WTC11 (cell line): ENCODE measurements at places on chromosomes 1 and 21. TPM values are rescaled to one million over a fixed set of nuclear protein-coding genes. Genes with fewer than 3 reads are reported as not detected.

Gene C1orf210
- total RNA-seq: 11.7 to 14.0 TPM (median 12.8 TPM) in 3 replicates

Gene PLA2G2A
- 1.2 to 2.6 TPM (median 1.9 TPM) in 3 replicates for total RNA-seq

GRCh38 chr1:40622936-40623629, 42.4 kb downstream of the RIMS3 start:
- H3K27ac ChIP-seq: no peak overlapping the region
- H3K4me1 ChIP-seq: no peaks in the 10 kb centered on the region
- no peaks in the 10 kb centered on the region for H3K27me3 ChIP-seq
- no peaks in the 10 kb centered on the region for H3K36me3 ChIP-seq
- no peak overlapping the region for H3K4me3 ChIP-seq
- no peak for DNase-seq

DNA sequence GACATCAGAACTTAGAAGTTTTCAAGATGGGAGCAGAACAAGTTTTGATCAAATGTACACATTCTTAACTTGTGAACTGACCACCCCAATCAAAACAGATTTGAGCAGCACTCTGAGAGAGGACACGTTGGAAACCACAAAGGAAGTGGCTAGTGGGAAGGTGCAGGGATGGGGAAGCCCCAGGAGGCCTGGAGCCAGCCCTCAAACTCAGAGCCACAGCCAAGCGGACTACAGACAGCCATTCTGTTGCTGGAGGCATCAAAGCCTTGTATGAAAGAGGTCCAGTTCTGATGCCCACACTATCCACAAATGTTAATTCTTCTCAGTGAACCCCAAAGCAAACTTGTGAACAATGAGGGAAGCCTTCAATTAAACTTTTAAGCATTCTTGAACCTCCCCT, 143.6 kb upstream of the RAB4A start:
- no peak overlapping the region for H3K4me3 ChIP-seq
- no peaks in the 10 kb centered on the region for H3K36me3 ChIP-seq
- peaks cover 6% of the 10 kb centered on the region for H3K27me3 ChIP-seq
- no peak overlapping the region for H3K27ac ChIP-seq
- DNase-seq: no peak
- H3K4me1 ChIP-seq: peaks cover 26% of the 10 kb centered on the region

GRCh38 chr1:203584035-203584434, 42.6 kb upstream of the ATP2B4 start:
- H3K27me3 ChIP-seq: no peaks in the 10 kb centered on the region; the same call in none of the 2 replicates
- H3K4me1 ChIP-seq: peaks cover 4% of the 10 kb centered on the region
- no peak overlapping the region for H3K27ac ChIP-seq

GRCh38 chr1:61895175-61895574, 152.9 kb downstream of the PATJ start:
- H3K4me1 ChIP-seq: peaks cover 10% of the 10 kb centered on the region
- H3K27me3 ChIP-seq: no peaks in the 10 kb centered on the region
- no peak overlapping the region for H3K4me3 ChIP-seq
- H3K27ac ChIP-seq: no peak overlapping the region

GRCh38 chr1:221863635-221864034, 121.7 kb upstream of the DUSP10 start:
- DNase-seq: no peak
- no peaks in the 10 kb centered on the region for H3K4me1 ChIP-seq
- no peaks in the 10 kb centered on the region for H3K27me3 ChIP-seq
- H3K36me3 ChIP-seq: no peaks in the 10 kb centered on the region
- no peak overlapping the region for H3K27ac ChIP-seq

- no peak overlapping the region for H3K4me3 ChIP-seq
- H3K27me3 ChIP-seq: no peaks in the 10 kb centered on the region
- H3K27ac ChIP-seq: no peak overlapping the region
- 0 out of 2 replicates have a peak, but pooled peaks cover 2% of the 10 kb centered on the region for H3K36me3 ChIP-seq
- no peak for DNase-seq
Measured at GRCh38 chr1:10031461-10031860, 1.3 kb upstream of the UBE4B start.

DNA sequence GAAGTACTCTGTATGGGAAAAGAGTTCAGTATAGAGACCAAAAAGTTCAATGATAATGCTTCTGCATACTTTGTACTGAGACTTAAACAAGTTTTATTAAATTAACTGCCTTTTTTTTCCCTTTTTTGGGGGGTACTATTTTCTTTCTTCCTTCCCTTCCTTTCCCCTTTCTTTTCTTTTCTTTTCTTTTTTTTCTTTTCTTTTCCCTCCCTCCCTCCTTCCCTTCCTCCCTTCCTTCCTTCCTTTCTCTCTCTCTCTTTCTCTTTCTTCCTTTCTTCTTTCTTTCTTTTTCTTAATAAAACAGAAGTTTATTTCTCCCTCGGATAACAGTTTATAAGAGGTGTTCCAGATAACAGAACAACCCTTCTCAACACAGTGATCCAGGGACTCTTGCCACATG, 77.5 kb downstream of the LHX8 start:
- no peaks in the 10 kb centered on the region for H3K36me3 ChIP-seq
- DNase-seq: no peak
- no peak overlapping the region for H3K27ac ChIP-seq
- no peaks in the 10 kb centered on the region for H3K27me3 ChIP-seq
- H3K4me1 ChIP-seq: peaks cover 8% of the 10 kb centered on the region
- H3K4me3 ChIP-seq: no peak overlapping the region

Gene KRTAP11-1
- total RNA-seq: not detected in 3 replicates

- no peak for DNase-seq
- no peak overlapping the region for H3K4me3 ChIP-seq
- peaks cover 3% of the 10 kb centered on the region for H3K36me3 ChIP-seq
- no peaks in the 10 kb centered on the region for H3K27me3 ChIP-seq
- peaks cover 81% of the 10 kb centered on the region for H3K4me1 ChIP-seq
- H3K27ac ChIP-seq: no peak overlapping the region
Measured at GRCh38 chr1:116379057-116379630, 6.1 kb downstream of the ATP1A1 start.

DNA sequence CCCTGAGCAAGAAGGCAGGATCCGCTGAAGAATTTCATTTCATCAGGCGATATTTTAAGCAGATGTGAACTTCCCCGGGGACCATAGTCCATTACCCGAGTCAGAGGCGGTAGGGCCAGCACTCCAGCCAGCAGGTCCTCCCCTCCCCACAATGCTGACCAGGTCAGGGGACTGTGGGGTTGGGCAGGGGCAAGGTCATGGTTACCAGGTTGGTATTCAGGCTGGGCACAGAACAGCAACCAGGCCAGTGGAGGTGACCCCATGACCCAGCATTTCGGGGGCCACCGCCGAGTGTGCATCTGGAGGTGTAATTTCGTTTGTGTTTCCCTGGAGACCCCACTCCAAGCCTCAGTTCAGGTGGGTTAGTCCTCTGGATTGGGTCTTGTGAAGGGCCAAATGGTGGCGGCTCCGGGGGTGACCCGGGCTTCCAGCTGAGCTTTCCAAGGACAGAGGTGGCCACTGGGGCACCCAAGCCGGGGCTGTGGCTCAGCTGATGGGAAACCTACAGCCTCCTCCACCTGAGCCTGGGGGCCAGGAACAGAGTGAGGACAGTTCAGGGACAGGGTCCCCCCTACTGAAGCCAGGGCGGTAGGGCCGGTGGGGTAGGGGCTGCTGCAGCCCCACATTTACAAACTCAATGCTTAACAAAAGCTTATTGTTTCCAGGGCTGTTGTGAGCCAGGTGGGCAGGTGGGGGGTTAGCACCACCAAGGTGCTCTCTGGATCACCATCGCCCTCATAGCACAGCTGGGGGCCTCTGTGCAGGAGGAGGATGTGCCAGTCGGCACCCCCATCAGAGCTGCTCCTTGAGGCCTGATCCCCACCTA, 2.8 kb downstream of the PRDM16 start:
- H3K4me1 ChIP-seq: peaks cover 14% of the 10 kb centered on the region
- H3K27ac ChIP-seq: no peak overlapping the region
- H3K27me3 ChIP-seq: peaks cover 83% of the 10 kb centered on the region
- no peak overlapping the region; the same call in 1 of the 2 replicates for H3K4me3 ChIP-seq

Gene RNU11
- not detected in 3 replicates for total RNA-seq

Gene S100A9
- total RNA-seq: 0.33 to 0.37 TPM in 2 of 3 replicates, not detected in the other
